ENCODE measurements at places on chromosomes 12 and 14.
A peak's percentile ranks its signal among the peaks of the same experiment; 100 is the strongest.

GRCh38 chr12:131908092-131909080 lies 14.0 kb downstream of the ULK1 start:
- DNase-seq: no peak

GRCh38 chr12:5771756-5772155 lies 173.3 kb downstream of the ANO2 start:
- no peak for DNase-seq

DNA sequence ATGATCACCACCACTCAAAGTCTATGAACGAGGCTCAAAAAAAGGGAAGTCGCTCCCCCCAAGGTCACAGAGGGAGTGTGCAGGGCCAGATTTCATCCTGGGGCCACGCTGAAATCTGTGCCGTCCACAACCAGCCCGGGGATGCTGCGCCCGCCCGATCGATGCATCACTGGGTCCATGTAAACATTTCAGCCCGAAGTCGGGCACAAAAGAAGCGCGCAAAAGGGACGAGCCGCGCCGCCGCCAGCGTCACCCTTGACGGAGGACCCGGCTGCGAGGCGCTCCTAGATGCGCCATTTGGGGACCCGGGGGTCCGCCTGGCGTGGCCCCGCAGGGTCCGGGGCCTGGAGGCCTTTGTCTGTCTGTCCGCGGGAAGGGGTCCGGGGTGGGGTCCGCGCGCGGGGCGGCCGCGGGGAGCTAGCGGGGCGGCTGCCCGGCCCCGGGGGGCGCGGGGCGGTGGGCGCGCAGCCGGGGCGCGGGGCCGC lies 503 bp downstream of the FBXO21 start:
- peak; percentile 29 for DNase-seq

- no peak for DNase-seq
These were observed 47.2 kb downstream of the ATL1 start for GRCh38 chr14:50607181-50607580.

DNA sequence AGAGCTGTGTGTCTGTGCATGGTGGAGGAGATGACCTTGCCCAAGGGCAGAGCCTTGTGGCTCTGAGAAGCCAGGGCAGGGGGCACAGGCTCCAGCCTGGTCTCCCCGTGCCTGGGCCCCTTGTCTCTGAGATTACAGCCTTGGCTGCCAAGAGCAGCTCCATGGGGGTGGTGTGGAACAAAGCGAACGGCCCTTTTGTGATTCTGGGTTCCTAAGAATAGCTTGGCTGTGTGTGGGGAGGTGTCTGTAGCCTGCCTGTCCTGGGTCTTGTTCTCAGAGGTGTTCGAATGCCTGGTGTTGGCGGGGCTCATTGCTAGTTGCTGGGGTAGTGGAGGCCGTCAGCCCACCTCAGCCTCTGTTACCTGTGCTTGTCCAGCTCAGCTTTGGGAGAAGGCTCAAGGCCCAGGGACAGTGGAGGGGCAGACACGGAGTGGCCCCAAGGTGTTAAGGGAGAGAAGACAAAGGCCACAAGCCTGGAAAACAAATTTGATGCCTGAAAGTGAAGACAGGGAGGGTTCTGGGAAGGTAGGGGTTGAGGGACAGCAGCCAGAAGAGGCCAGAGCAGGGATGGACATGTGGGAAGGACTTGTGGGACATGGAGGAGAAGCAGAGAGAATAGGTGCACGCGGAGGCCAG lies 7.4 kb upstream of the MYH7 start:
- DNase-seq: no peak

DNA sequence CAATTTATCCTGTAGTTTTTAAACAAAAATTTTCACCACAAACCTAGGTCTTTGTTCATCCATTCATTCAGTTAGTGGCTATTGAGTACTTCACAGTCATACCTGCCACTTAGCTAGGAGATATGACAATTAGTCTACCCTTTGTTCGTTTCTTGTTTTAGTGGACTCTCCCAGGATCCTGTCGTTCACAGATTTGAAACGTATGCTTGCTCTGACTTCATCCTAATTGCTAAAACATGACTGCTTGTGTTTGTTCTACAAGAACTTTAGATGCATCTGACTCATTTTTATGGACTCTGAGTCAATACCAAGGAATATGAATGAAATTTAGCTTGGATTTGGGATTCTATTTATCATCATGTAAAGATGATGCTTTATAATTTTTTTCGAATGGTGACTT lies 69.5 kb downstream of the TBC1D30 start:
- DNase-seq: no peak

GRCh38 chr12:30823156-30823699 lies 68.5 kb upstream of the CAPRIN2 start:
- DNase-seq: no peak

DNA sequence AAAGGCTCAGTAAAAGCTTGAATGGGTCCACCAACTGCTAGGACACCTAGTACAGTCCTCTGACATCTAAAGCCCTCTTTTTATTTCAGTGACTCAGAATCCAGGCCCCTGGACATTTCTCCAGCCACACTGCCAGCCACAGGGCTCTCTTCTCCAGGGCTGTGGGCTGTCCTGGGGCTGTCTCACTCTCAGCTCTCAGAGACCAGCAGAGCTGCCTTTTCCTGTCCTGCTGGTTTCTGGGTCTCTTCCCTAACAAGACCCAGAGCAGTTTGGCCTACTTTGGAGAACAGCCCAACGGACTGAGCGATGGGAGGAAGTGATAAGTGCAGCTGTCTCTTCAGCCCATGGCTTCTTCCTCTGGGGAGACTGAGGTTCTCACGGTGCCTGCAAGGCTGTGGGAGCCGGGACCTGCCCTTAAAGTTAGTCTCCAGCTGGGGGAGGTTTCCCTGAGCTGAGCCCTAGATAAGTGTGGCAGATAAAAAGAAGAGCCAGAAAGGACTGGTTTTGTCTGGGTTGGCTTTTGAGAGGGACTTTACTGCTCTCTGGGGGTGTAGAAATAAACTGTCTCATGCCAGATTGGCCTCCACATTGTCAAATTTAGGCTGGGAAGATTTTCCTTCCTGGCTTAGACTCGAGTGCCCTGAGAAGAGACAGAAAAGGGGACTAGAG lies 979.8 kb downstream of the VRK1 start:
- DNase-seq: no peak
